Stimulated activated CD8-positive, alpha-beta memory T cell treated with anti-CD3 and anti-CD28 coated beads, Interleukin-15, amount 100 ng/mL, for 4 hours (primary cell): ENCODE measurements at places on chromosomes 5 and 9.

GRCh38 chr5:180598316-180598701, 7.0 kb upstream of the SCGB3A1 start:
- no peak for DNase-seq

GRCh38 chr5:55173687-55174230, 782 bp upstream of the CDC20B start:
- DNase-seq: no peak

DNA sequence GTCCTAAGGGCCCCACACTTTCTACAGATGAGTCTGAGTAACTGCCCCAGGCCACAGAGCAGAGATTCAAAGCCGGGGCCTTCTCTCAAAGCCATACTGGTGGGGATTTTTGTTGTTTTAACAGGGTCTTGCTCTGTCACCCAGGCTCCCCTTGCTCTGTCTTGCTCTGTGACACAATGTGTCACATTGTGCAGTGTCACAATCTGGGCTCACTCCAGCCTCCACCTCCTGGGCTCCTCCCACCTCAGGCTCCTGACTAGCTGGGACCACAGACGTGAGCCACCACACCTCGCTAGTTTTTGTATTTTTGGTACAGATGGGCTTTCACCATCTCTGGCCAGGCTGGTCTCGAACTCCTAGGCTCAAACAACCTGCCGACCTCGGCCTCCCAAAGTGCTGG, 8.6 kb downstream of the AGPAT2 start:
- DNase-seq: no peak

DNA sequence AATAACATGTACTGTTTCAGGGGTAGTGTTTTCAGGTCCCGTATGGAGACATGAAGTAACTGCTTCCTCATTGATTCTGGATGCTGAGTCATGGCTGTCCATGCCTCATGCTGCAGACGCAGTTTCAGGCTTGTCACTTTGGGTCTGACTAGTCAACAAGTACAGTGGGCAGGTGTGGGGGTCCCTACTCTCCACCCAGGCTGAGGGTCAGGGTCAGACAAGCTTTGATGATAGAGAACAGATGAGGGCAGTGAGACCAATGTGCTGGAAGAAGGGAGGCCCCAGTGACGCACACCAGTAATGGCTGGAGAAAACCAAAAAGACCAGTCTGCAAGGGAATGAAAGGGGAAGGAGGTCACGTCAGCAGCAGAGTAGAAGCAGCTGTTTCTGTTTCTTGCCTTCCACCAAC, 80.0 kb upstream of the NFIL3 start:
- no peak for DNase-seq

DNA sequence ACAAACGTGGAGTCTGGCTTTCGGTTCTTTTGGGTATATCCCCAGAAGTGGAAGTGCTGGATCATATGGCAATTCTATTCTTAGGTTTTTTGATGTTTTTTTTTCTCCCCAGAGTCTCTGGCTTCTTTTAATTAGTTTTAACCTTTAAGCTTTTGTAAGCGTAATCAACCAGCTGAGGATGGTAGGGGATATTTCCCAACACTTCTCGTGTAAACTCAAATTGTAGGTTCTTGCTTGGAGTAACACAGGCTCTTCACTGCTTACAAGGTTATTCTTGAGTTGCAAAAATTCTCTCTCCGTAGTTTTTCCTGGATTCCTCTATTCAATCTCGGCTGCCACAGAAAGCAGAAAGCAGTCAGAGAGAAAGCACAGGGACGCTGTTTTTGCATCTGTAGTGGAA, 11.9 kb downstream of the LAMC3 start:
- DNase-seq: no peak

- no peak for DNase-seq
These were observed 157.1 kb downstream of the SLCO4C1 start for GRCh38 chr5:102139029-102139428.

DNA sequence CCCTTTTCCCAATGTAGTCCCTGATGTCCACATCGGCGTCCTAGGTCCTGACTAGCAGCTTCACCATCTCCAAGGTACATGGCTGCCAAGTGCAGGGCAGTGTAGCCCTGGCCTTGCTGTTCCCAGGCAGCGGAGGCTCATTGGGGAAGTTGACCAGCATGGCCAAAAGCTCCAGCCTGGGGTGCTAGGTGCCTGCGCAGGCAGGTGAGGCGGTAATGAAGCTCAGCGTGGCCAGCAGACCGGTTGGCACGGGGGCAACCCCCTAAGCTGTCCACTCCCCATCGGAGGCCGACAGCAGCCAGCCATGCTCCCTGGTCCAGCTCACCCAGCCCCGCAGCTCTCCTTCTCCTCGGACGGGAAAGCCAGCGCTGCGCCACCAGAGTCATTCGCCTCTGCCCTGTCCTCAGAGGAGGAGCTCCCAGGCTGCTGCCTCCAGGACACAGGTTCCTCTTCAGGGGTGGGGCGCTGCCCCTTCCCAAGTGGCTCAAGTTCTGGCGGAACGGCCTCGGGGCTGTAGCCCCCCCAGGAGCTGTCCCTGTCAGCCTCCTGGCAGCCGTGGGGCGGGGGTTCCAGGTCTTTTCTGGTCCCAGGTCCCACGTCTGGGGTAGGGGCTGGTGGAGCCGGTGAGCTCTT, 1218.2 kb downstream of the FOXD4L5 start:
- DNase-seq: no peak

DNA sequence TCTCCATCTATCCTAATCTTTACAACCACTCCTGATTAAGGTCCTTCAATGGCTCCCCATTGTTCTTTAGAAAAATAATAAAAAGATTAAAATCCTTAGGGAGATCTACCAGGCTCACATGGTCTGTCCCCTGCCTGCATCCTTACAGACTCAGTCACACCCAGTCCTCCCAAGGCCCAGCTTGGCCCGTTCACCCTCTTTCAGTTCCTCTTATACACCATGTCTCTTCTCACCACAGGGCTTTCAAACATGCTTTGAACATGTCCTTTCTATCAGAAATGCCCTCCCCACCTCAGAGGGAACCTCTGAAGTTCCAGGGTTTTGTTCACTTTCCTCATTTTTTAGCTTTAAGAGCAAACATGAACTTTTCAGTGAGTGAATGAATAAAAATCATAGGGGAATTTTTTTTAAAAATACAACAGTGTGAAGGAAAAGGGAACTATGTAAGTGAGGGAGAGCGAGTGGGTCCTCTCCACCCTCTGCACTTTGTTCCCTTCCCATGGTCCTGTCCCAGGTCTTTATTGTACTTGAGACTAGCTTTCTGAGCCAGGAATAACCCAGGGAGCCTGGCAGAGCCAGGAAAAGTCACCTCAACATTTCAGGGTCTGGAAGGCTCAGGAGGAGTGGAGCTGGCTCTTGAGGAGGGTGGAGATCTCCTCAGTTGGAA, 55.3 kb downstream of the TRPC7 start:
- no peak for DNase-seq

DNA sequence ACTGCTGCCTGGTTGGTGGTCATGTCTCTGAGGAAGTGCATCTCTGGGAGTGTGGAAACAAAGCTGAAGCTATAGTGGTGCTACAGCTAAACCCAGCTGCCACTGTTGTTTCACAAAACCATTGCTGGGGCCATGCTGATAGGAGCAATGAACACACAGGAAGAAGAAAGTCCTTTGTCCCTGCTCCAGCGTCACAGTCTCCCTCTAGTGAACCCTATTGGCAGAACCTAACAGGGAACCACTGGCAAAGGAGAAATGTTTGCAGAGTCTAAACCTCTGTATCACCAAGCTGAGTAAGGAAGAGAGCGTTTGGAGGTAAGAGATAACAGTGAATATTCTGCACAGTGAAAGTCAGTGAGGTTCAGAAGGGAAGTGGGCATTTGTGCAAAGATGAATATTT, 244.0 kb downstream of the YTHDC2 start:
- no peak for DNase-seq

- DNase-seq: no peak
These were observed 11.5 kb upstream of the SLC25A48 start for GRCh38 chr5:135822959-135823358.

DNA sequence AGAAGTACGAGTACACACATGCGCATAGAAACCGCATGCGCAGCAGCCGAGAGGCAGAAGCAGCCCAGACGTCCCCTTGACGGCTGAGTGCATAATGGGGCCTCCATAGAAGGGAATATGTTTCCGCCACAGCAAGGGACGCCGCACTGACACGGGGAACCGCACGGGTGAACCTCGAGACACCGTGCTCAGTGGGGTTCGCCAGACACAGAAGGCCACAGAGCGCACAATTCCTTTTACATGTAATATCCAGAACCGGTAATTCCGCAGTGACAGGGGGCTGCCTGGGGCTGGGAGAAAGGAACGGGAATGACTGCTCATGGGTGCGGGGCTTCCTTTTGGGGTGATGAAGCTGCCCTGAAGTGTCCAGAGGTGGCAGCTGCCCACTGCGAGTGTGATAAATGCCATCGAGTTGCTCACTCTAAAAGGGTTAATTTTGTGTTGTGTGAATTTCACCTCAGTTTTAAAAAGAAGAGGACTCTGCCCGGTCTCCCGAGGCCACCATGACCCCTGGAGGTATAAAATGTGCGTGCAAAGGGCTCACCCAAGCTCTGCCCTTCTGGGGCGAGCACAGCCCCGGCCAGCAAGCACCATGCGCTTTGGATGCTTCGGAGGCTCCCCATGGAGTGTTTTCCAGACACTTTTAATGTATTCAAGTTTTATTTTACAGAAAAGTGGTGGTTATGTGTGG, 29.7 kb downstream of the MRPL36 start:
- DNase-seq: no peak
